ENCODE measurements at places on chromosomes 2 and 18.
A peak's percentile ranks its signal among the peaks of the same experiment; 100 is the strongest.

DNA sequence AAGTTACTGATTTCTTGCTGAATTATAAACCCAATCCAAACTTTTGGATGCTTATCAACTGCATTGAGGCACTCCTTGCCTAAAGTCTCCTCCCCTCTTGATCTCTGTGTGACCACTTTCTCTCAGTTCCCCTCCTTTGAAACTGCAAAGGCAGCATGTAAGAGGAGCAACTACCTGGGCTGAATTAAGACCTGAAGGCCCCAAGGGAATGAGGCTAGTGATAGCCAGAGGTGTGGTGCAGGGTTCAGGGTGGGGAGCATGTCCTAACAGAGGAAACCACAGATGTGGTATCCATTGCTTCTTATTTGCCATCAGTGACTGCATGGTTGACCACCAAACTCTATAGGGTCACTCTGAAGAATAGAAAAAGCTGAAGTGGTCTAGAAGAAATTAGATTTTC, 557.9 kb downstream of the TNS1 start:
- no peak for DNase-seq

DNA sequence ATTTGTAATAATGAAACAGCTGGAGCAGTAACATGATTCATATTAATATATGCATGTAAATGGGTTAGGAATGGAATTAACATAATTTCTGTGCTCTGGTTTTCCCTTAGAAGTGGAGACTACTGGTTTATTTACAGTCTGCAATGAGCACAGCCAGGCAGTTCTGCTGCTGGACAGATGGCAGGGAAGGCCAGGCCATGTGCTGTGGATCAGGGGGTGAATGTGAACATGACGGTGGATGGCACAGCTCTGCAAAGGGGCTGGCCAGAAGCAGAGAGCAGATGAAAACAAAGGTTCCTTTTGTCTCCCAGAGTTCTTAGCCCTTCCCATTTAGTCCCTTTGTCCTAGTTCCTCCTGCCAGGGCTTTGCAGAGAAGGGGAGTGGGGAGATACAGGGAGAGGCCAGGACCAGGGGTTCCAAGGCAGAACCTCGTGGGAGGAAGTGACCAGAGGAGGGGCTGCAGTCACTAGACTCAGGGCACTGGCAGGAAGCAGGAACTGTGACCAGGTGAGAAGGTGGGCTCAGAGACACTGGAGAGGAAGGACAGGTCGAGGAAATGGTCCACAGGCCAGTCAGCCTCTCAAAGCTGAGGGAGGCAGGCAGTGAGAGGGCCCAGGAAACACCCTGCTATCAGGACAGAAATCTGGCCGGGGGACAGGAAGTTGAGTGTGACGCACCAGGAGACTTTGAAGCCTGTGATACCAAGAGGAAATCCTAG, 112.9 kb upstream of the ATP8B1 start:
- peak; percentile 7 for DNase-seq

GRCh38 chr2:164562666-164563065, 58.6 kb downstream of the GRB14 start:
- DNase-seq = no peak

- DNase-seq = no peak
Observed at GRCh38 chr2:32805104-32806095, 141.4 kb upstream of the LTBP1 start.

- peak; percentile 28 for DNase-seq
Observed at GRCh38 chr2:65055422-65056214, 598 bp upstream of the CEP68 start.

DNA sequence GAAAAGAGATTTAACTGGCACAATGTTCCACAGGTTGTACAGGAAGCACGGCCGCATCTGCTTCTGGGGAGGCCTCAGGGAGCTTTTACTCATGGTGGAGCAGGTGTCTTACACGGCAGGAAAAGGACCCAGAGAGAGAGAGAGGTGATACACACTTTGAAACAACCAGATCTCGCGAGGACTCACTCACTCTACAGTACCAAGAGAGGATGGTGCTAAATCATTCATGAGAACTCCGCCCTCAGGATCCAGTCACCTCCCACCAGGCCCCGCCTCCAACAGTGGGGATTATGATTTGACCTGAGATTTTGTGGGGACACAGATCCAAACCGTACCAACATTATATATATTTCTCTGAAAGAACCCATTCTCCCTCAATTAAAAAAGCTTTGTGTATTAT, 79.7 kb upstream of the DOCK10 start:
- peak; percentile 4 for DNase-seq

DNA sequence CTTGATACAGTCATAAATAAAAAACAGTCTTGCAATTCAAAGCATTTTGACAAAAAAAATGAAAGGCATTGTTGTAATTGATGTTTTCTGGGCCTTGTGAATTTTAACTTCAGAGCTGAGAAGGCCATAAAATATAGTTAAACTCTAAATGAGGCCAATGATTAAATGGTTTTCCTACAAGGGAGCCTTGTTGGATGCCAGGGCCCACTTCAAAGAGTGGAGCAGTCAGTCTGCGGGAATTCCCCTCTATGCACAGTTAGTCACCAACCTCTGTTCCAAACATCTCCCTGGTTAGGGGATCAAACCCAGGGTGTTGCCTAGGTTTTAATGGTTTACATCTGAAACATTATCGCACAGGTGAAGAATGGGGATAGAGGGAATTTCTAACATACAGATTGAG, 143.4 kb downstream of the NCKAP5 start:
- DNase-seq = no peak

GRCh38 chr2:36441816-36442215, 86.2 kb downstream of the CRIM1 start:
- DNase-seq = peak; percentile 47

GRCh38 chr18:50126471-50126870, 68.5 kb downstream of the MYO5B start:
- DNase-seq = no peak

DNA sequence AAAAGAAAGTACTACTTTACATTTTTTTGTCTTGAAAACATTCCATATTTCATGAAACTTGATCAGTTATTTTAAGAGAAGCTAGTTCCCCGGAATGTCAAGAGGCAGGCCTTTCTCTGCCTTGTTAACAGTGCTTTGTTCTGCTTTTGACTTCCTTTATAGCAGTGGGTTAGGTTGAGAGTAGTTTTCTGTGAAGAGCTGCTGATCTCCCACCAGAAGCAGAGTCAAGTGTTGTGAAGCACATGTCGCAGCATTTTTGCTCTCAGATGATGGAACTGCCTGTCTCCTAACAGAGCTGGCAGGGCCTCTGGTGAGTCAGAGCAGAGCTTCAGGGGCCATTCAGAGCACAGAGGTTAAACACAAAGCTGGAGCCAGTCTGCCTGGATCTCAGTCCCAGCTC, 871.8 kb downstream of the SLC4A3 start:
- DNase-seq = no peak

GRCh38 chr2:175187378-175187777, 5.9 kb upstream of the ATP5MC3 start:
- peak; percentile 72 for DNase-seq

DNA sequence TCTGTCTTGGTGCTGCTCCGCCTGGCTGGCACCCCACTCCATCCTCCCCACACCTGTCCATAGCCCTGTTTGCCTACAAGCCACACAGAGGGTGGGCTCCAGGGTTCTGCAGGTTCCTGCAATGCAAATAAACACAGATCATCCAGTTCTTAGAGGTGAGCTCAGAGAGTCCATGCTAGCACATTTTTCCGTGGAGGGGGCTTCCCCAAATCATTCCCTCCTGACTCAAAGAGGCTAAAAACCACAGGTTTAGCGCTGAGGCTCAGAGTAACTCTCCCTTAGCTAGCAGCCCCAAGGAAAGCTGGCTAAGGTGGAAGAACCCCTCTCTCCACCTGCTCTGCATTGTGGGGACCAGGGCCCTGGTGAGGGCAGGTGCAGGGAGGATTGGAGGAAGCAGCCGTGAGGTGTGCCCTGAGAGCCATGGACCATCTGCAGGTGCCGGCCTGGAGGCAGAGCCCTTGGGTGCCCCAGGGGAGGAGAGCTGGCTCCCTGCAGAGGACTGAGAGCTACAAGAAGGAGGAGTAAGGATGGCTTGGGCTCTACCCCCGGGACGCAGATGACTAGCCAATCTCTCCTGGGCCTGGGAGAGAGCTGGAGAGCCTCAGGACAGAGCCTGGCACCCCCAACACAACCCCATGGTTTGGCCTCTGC, 23.8 kb upstream of the TEX44 start:
- DNase-seq = no peak

DNA sequence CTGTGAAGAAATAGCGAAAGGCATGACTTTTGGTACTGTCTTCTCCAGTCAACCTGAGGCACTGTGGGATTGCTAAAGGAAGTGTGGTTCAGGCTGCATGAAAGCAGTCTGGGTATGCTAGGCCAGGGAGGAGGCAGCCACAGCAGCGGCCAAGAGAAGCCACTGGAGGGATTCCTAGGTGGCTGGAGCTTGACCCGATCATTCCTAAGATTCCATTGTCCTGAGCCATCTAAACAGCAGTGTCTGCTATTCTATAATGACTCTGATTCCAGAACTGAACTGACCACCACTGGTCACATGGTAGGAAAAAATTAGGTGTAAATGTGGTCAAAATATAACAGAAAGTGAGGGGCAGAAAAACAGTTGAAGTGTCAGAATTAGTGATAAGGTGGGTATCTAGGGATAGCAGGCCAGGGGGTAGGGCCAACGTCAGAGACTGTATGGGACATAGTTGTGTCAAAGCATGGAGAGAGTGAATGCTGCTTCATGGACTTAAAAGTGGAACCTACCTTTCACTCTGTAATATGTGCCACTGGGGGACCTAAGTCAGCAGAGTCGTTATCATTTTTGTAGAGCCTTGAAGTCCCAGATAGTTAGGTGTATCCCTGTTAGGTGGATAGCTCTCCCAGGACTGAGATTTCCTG, 204.6 kb downstream of the CTNNA2 start:
- DNase-seq = no peak

DNA sequence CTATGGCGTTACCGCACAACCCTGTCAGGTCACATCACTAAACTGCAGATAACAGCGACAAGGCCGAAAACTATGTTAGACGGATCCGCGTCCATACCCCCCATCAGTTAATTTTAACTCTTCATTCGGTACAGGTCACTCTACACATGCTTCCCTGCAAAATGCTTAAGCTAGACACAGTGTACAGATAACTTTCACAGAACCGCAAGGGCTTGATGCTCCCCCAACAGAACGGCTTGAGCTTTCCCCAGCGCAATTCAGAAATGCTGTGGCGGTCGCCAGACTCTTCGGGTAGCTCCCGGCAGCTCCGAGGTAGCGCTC, 283 bp upstream of the RBBP8 start:
- DNase-seq = no peak

- DNase-seq = no peak
Observed at GRCh38 chr2:95272299-95272751, 1.9 kb upstream of the PROM2 start.

GRCh38 chr2:78978340-78978739, 47.2 kb upstream of the REG3G start:
- DNase-seq = no peak

Measured in hematopoietic multipotent progenitor cell treated with erythropoietin and hydrocortisone succinate and interleukin-3 and kit ligand, for 6 days (in vitro differentiated cells).